Uterine smooth muscle cell (primary cell): ENCODE measurements at places on chromosomes 2 and 18. TPM values are rescaled to one million over a fixed set of nuclear protein-coding genes. Genes with fewer than 3 reads are reported as not detected.

Gene LMAN2L
- 24.0 and 33.0 TPM in 2 replicates for total RNA-seq

Gene SERPINB11
- total RNA-seq, result not detected in 2 replicates

Gene REG3A
- total RNA-seq, result not detected in 2 replicates

Gene TXNDC2
- 0.12 and 0.22 TPM in 2 replicates for total RNA-seq
